HTR-8/SVneo (cell line): ENCODE measurements at places on chromosomes 7 and 10.

- no peak for DNase-seq
These were observed 258.2 kb upstream of the GLI3 start for GRCh38 chr7:42495256-42495655.

DNA sequence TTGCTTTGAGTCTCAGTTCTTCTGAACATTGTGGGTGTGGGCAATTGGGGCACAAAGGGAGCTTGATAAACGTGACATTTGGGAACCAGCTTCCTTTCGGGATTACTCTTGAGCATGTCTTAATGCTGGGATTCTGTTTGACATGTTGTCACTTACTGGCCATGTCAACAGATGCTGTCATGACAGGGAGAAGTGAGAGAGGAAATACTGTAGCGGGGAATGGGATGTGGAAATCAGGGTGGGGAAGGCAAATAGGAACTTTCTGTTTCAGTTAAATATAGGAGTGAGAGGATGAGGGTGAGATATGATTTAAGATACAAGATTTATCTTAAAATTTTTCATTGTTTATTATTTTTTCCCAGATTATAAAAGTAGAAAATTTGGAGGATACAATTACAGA, 83.9 kb downstream of the SEC23IP start:
- no peak for DNase-seq

GRCh38 chr7:29955799-29956486, 33.7 kb downstream of the SCRN1 start:
- DNase-seq = no peak

DNA sequence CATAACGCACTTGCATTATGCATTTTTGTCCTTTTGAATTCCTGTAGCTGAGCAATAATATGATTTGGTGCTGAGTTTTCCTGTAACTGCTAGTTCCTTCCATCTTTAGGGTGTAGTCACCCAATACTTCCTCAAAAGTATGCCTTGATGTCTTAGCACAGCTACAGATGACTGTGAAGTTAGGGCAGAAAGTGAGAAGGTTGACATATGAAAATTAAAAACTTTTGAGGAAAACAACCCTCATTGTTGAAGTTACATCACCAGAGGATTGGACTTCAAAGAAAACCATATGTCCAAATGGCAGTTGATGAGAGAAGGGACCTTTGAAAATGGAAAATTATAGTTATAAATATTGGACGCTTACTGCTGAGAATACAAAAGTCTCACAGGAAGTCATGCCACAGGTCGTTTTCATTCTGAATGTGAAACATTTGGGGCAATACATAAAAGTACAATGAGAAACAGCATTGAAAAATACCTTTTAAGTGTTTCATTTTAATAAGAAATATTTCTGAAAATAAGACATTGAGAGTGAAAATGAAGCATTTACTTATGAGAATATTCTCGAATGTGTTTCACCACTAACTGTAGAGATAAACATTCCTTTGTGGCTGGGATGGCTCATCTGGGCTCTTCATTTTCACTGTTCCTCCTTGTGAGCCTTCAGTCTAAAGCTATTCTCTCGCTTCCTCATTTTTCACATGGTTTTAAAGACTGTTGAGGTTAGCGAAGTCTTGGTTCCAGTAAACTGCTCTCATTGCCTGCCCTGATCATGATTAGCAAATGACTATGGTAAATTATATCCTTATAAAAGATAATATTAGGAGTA, 61.4 kb upstream of the NME8 start:
- DNase-seq = no peak

GRCh38 chr10:4195213-4195612, 410.2 kb upstream of the KLF6 start:
- DNase-seq = peak; percentile 20

DNA sequence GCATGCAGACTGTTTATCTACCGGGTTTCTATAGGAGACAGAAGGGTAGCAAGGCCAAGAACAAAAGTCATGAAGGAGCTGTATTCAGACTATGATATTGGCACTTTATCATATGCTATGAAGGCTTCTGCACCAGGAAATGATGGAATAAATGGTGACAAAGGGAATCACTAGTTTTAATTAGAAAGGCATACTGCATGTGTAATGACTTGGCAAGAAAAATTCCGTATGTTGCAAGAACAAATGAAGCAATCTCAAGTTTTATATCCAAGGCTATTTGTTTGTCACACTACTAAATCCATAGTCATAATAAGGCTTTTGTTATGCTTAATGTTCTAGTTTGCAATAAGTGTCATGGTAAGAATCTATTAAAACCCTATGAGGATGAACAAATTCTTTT, 230.9 kb downstream of the ZEB1 start:
- no peak for DNase-seq

DNA sequence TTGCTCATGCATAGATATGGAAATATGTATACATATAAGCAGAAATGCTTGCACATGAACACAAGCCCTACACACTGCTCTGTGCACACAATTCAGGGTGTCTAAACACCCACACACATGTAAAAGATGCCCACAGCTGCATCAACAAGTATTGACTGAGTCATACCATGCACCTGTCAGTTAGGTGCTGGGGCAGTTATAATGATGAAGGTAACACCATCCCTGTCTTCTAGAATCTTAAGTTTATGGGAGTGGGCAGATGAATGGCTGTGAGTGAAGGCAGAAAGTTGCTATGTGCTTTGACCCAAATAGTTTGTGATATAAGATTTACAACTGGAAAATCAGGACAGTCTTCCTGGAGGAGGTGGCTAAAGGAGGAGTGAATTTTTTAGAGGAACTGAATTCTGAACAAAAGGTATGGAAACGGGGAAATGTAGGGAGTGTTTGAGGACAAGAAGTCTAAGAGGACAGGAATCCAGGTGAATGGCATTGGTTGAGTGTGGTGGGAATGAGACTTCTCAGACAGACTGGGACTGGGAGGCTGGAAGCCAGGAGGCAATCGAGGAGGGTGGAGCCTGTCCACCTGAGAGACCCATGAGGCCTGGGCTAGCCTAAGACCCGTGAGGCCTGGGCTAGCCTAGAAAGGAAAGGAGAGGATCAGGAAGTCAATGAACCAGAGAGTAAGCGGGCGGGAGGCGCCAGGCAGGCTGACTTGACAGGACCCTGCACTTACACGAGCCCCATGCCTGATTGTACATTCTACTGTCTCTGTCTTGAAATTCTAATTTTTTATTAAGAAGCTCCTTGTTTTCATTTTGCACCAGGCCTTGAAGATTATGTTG, 20.7 kb downstream of the POLL start:
- no peak for DNase-seq

GRCh38 chr10:96208271-96208670, 63.1 kb downstream of the BLNK start:
- no peak for DNase-seq

- no peak for DNase-seq
These were observed 72.7 kb downstream of the STK17A start for GRCh38 chr7:43655584-43655983.

DNA sequence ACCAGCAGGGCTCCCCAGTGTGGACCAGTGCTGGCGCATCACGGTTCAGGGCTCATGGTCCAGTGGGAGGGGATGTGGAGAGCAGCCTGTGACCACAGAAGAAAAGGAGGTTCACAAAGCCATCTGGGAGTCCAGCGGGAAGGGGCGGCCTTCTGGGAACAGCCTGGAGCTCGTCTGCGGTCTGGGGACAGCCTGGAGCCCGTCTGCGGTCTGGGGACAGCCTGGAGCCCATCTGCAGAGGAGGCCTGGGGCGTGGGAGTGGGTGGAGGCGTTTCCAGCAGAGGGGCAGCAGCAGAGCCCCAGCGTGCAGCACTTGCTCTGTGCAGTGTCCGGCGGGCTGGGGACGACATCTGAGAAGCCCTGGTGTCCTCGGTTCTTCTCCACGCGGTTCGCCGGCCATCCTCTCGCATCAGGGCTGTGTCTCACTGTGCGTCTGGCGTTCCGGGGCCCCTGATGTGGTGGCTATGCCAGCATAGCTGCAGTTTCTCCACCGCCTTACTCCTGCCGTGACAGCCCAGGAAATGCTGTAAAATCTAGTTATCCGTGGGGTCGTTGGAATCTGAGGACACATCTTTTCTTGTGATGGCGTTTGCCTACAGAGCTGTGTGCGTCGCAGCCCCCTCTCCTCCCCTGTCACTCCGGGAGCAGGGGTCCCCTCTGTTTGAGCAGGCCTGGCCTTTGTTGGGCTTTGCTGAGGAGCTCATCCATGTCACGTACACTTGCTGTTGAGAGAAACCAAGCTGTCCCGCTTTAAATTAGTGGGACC, 104.6 kb downstream of the INPP5A start:
- no peak for DNase-seq

DNA sequence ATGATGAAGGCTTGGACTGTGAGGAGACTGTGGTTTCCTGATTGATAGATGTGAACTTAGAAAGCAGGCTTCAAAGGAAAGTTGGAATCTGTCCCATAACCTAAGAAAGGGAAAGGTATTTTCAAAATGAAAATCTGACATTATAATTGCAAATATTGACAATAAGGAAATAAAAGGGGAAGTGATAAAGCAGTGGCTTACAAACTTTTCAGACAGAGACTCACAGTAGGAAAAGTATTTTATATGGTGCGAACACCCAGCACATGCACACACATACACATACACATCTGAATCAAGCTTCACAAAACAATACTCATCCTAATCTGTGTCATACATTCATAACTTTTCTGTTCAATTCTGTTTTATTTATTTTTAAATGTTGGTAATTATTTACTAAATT, 4.8 kb downstream of the PON1 start:
- DNase-seq = no peak

GRCh38 chr7:110557-111232, 81.7 kb upstream of the FAM20C start:
- no peak for DNase-seq

GRCh38 chr10:49070701-49071100, 44.6 kb downstream of the VSTM4 start:
- DNase-seq = no peak

DNA sequence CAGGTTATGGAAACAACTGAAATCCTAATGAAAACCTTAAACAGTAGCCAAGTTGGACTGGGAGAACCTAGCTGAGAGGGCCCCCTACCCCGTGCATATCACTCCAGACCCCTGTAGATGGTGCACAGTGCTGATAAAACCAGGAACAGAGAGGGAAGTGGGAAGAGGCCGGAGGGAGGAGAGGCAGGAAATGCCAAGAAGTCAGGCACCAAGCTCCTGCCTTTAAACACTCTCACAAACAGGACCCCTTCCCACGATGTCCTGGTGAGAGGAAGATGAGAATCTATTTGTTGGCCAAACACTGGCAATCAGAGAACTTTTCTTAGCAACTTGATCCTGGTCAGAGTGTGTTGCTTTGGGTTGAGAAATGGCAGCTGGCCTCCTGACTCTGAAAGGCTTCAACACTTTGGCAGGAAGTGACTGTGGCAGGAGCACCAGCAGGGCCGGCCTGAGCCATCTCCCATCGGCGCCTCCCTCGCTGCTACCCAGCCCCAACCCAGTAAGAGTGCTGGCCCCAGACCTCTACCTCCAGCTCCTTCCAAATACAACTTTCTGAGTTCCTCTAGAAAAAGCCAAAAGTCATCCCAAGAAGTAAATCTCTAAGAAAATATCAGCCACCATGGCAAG, 39.5 kb downstream of the GSDME start:
- DNase-seq = no peak
